NCI-H1436 (cell line): ENCODE measurements at places on chromosomes 1 and 21.

GRCh38 chr1:192453360-192453992, 122.1 kb upstream of the RGS1 start:
- no peak for DNase-seq

DNA sequence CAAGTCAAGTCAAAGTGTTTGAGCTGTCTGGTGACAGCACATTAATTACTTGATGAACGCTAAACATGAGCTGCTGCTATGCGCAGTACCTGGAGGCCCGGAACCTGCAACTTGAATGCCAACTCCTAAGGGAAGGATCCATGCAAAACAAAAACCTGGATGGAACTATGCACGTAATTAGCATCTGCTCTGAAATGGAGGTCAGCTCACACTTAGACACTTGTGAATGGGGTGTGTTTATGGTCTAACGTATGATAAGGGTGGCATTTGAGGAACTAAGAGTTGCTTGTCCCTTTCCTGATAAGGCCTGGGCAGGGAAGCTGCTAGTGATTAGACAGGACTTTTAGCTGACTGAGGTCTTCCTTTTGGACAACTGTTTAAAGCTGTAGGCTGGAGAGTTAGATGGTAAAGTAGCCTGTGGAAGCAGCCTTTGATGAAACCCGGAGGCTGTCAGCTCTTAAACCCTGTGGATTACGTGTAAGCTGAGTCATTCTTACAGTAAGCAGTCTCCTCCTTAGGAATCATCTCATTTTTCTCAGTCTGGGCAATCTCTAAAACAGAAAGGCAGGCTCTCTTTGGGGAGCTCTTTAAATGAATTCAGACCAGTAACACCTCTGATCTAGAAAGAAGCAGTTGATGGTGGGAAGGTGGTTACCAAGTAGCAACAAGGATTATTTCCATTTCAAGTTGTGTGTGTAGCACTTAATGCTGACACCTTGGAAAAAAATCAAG, 6.8 kb downstream of the TENT5C start:
- no peak for DNase-seq

- DNase-seq: no peak
These were observed 150.6 kb downstream of the GABPA start for GRCh38 chr21:25885405-25885804.

- no peak for DNase-seq
These were observed 1.8 kb downstream of the CLDN17 start for GRCh38 chr21:30164796-30165195.

GRCh38 chr1:8858888-8859706, 19.4 kb downstream of the ENO1 start:
- no peak for DNase-seq

- DNase-seq: no peak
These were observed 215.3 kb upstream of the PTGFR start for GRCh38 chr1:78275456-78275855.

DNA sequence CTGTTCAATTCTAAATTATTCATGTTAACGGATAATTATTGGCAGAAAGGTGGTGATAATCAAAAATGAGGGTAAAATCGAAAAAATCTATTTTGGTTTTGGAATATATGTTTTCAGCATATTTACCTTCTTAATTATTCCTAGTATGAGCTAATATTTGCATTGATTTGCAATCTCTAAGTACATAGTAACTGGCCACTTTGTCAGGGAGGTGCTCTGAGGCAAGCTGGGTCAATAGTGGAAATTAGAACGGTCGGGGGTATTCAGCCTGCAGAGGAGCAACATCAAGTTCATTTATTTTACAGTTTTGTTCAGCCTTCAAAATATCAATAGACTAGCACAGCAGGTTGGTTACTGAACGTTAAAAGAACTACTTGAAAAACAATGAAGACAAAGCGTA, 1.8 kb downstream of the OTUD7B start:
- no peak for DNase-seq

DNA sequence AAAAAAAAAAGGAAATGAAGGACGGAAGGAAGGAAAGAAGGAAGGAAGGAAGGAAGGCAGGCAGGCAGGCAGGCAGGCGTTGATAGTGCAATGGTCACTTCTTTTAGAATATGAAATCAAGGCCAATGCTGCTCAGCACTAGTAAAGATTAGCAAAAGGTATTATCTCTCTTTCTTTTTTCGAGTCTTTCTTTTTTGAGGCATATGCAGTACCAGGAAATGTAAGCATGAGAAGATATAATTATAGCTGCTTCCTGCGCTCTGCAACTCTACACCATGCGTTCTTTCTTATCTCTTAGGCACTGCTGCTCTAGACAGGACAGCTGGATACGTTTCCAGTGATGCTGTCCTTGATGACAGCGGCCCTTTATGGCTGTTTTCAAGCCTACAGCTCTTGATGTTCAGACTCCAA, 1512.5 kb upstream of the B3GALT2 start:
- no peak for DNase-seq

DNA sequence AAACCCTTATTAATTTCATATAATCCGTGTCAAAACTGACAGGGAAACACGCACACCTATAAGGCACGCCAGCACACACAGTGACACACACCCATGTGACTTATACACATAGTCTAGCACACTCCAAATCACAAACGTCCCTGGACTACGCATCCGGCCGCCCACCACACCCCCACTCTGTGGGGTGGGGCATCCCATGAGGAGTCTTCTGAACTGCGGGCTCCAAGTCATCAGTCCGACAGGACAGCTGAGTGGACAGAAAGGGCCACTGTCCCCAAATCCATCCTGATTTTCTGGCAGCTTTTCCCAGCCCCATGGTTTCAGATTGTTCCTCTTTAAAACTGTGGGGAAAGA, 829 bp downstream of the PEA15 start:
- no peak for DNase-seq

GRCh38 chr21:31900121-31900895, 27.5 kb downstream of the HUNK start:
- no peak for DNase-seq

- DNase-seq: no peak
These were observed 104.0 kb upstream of the HP1BP3 start for GRCh38 chr1:20891091-20891490.

- DNase-seq: no peak
These were observed 153.0 kb downstream of the GABPA start for GRCh38 chr21:25887646-25888306.

DNA sequence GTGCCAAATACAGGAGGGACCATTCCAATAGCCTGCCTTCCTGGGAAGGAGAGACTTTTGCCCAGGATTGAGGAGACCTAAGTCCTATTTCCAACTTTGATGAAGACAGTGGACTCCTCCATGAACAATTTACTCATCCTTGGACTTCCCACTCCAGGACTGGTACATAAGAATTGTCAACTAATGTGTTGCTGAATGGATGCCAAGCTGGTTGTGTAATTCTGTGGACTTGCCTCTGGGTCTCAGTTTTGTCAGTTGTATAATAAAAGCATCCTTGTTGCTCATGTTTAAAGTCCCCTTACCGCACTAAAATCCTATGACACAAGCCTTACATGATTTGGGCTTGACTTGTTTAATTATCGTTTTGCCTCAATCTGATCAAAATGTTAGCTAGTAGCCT, 13.2 kb upstream of the ZP4 start:
- no peak for DNase-seq

DNA sequence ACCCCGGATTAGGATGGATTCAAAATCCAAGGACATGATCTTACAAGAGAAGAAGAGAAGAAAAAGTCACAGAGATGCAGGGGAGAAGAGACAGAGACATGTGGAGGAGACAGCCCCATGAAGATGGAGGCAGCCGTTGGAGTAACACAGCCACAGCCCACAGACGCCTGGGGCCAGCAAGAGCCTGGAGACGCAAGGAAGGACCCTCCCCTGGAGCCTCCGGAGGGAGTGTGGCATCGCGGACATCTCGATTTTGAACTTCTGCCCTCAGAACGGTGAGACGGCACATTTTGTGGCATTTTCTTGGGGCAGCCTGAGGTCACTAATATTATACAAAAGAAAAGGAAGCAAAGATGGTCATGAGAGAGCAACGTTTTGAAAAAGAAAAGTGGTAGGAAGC, 28.8 kb downstream of the ABCG1 start:
- DNase-seq: no peak

- no peak for DNase-seq
These were observed 14.7 kb upstream of the CYYR1 start for GRCh38 chr21:26587736-26588201.

DNA sequence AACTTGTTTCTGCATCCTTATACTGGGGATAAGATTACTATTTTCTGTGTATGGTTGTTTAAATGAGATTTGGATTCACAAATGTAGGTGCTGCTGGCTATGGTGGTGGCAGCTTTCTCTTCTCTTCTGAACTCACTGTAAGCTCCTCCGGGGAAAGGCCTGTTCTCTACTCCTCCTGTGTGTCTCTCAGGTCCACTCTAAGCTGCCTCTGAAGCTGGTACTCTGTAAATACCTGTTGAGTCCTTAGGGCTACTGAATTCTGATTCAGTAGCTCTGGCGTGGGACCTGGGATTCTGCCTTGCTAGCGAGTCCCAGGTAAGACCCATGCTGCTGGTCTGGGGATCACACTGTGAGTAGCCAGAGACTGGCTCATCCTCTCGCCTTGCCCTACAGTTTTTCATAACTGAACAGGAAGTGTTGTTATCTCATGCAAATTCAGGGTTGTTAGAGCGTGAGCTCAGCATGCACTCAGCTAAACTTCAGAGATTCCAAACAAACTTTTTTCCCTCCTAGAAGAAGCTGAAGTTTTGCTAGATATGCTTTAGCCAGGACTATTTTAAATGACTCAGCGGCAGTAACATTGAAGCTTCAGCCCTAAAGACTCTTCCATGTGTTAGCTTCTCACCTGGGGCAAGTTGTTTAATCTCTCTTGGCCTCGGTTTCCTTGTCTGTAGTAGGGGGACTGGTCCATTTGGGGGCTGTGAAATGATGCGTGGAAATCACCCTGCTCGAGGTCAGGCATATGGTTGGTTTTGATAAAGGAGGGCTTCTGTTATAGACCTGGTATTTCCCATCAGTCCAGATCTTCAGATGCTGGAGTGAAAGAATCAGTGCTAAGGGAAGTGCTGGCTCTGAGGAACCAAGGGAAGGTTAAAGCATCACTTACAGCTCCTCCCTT, 271.5 kb upstream of the TMEM51 start:
- no peak for DNase-seq

- no peak for DNase-seq
These were observed 850 bp upstream of the KHDC4 start for GRCh38 chr1:155934936-155935590.

- no peak for DNase-seq
These were observed 24.8 kb upstream of the RGS18 start for GRCh38 chr1:192133350-192133926.

DNA sequence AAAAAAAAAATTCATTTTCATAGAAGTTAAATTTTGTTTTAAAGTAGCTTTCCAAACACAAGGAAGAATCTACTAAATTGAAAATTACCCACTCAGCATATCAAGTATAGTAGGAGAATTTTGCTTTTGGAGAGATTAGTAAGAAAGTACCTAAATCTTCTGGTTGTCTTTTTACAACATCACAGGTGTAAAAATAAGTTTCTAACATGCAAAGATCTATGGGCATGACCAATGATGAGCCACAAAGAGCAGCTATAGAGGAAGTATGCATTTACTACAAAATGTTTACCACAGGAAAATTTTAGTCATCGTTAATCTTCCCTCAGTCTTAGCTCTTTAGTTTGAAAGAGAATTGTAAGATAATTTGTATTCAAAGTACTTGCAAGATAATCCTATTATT, 28.1 kb downstream of the ANGPTL3 start:
- no peak for DNase-seq

DNA sequence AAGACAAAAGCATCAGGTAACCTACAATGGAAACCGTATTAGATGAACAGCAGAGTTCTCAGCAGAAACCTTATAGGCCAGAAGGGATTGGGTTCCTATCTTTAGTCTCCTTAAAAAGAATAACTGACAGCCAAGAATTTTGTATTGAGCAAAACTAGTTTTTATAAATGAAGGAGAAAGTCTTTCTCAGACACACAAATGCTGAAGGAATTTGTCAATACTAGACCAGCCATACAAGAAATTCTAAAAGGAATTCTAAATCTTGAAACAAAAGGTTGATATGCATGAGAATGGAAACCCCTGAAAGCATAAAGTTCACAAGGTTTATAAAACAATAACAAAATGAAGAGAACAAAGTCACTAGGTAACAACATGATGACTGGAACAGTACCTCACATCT, 58.1 kb downstream of the NEK7 start:
- no peak for DNase-seq

GRCh38 chr1:246680696-246681130, 43.5 kb upstream of the SCCPDH start:
- no peak for DNase-seq

GRCh38 chr1:33339413-33339812, 18.5 kb upstream of the A3GALT2 start:
- DNase-seq: no peak

DNA sequence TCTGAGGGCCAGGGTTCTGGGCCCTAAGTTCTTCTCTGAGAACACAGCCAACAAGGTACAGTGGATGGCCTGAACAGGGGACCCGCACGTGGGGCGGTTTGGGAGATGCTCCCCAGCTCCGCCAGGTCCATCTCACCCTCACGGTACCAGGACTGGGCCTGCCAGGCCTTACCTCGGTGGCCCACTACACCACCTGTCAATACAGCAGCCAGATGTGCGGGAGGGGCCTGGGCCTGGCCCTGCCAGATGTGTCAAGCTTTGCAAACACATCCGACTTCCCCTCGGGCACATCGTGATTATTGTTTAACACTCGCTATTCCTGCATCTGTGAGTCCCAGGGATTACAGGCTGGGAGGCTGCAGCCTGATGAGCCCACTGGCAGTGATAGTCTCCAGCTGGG, 122.4 kb downstream of the LACTBL1 start:
- DNase-seq: no peak

DNA sequence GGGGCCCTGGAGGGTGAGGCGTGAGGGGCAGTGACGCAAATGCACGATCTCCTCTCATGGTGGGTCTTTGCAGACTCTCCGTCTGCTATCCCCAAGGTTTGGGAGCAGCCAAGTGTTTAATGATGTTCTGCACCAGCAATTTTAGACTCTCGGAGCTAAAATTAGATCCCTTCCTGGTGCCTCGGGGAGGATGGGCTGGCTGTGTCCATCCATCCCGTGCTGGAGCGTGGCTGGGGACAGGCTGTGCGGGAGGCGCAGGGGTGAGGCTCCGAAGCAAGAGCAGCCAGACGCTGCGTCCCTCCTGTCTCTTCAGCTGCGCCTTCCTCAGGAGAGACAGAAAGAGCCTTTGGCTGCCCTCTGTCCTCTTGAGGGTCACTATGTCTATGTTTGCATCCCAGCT, 387.6 kb downstream of the CAMTA1 start:
- DNase-seq: no peak
